ENCODE measurements at places on chromosomes 13 and 19.

- no peak for DNase-seq
Observed at GRCh38 chr13:97004886-97005285, 10.6 kb upstream of the OXGR1 start.

DNA sequence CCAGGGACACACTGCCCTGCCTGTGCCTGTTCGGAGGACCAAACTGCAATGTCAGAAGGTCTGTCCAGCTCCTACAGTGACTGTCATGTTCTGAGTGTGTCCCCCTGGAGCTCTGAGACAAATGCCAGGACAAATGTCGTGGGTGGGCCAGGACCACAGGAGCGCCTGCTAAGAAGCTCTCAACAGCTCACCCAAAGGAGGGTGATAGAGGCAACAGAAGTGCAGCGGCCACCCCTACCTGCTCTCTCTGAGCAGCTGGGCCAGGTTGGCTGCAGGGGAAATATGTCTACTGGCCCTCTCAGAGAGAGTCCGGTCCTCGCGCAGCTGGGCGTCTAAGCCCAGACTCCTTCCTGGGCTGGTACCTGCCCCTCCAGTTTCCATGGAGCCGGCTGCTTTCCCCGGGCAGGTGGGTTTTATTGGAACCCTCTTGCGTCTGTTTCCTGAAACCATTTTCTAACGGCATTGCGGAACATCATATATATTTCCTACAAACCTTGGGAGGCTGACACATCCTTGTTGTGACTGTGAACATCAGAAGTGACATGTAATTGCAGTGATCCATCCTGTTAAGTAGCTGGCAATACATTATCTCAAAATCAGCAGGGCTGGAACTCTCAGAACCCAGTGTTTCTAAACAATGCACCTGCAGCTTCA, 78.1 kb downstream of the CHST8 start:
- peak; percentile 38 for DNase-seq

DNA sequence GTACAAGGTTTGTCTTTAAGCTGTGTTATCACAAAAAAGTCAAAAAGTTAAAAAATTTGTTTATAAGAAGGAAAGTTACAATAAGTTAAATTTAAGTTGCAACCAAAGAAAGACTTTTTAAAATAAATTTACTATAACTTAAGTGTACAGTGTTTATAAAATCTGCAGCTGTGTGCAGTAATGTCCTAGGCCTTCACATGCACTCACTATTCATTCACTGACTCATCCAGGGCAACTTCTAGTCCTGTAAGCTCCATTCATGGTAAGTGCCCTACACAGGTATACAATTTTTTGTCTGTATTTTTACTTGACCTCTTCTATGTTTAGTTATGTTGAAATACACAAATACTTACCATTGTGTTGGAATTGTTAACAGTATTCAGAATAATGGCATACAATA, 667.9 kb upstream of the SLITRK5 start:
- DNase-seq, result no peak

DNA sequence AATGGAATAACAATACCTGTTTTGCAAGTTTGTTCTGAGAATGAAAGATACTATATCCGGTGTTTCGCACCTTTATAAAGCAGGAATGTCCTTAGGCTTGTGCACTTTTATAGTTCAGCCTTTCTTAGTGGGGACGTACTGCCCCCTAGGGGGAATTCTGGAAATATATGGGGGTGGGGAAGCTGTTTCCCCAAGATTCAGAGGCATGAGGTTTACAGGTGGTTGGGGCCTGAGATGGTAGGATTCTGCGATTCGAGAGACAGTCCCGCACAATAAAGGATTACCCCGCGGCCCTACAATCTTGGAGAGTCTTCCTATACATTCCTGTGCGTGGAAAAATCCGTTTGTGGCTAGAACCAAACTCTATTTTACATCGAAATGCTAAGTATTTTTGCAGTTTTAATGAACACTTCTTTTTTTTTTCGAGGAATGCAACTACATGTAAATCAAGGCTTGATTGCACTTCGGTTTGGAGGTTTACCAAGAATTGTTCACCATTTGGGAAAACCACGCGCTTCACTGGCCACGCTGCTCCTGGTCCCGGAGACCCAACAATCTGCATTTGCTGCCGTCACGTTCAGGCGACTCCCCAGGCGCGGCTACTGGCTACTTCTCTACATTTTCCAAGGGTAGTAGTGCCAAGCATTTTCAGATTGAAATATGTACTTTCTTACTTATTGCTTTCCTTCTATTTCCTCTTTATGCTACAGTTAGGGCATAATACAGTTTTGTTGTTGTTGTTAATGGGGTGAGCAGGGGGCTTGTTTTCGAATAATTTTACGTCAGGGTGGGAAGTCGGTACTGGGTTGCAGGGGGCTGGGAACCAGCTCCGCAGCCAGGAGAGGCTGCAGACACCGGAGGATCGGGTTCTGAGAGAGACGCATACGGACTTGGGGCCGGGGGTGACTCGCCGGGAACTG, 830 bp downstream of the NEK5 start:
- peak; percentile 78 for DNase-seq

DNA sequence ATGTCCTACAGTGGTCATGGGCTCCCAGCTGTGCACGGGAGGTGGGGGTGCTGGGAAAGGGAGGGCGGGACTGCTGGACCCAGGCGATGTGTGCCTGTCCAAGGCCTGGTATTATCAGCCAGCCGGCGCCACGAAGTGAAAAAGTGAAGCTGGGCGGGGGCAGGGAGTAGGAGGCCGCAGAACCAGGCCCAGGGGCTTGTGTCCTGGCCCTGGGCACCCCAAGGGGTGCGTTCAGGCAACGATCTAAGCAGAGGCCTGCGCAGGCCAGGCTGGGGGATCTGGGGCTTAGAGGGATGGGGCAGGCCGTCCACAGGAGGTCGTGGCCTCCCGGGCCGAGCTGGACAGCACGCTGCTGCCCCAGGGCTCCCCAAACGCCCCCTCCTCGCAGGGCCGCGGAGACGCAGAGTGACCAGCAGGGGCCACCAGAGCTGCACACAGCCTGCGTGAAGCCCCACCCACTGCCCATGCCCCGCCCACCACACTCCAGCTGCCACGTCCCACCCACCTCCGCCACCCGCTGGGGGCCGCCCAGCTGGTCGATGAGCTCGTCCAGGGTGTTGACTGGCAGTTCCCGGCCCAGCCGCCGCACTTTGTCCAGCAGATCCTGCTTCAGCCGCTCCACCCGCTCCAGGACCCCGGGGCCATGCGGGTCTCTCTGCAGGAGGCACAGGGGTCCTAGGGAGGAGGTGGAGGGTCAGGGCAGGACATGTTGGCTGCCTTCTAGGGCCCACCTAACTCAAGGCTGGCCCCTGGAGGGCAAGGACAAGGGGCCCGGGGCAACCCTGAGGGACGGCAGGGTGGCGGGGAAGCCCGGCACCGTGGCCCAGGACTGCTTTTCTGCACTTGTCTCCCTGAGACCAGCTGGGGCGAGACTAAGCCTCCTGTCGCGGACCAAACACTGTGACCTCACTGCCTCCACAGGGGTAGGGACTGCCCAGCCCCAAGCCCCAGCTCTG, 9.5 kb downstream of the GPX4 start:
- DNase-seq, result peak; percentile 91

DNA sequence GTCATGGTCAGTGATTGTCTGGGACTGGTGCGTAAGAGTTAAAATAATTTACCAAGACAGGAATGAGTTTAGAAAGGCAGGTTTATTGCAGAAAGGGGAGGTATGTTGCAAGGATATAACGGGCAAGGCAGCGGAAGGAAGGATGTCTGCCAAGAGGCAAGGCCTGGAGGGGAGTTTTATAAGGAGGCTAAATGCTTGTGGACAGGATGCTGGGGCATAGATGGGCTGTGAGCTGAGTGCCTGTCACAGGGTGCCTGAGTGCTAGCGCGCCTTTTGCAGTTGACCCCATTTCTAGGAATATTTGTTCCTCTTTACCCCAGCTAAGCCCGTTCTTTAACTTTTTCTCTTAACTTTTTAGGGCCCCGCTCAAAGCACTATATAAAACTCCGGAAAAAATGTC, 58.7 kb downstream of the TEX26 start:
- no peak for DNase-seq

DNA sequence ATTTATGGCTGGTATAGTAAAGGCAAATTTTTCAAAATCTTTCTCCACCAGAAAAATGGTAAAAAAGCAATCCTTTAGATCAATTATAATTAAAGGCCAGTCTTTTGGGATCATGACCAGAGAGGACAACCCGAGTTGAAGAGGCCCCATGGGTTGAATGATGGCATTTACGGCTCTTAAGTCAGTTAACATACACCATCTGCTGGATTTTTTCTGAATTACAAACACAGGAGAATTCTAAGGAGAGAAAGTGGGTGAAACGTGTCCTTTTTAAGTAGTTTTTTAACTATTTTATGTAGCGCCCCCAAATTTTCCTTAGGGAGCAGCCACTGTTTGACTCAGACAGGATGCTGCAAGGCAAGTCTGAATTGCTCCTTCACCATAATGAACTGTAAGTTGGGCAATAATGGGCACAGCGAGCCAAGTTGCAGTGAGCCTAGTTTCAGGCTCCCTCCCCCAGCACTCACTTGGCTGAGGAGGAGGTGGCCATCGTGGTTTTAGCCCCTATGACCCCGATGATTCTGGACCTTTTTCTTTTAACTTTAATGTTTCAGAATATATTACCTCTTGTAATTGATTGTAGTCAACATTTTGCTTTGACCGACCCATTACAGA, 13.6 kb upstream of the ZNF611 start:
- DNase-seq, result no peak

- no peak for DNase-seq
Observed at GRCh38 chr19:5692723-5693194, 2.7 kb downstream of the RPL36 start.

- no peak for DNase-seq
Observed at GRCh38 chr19:34482380-34483250, 1.1 kb downstream of the WTIP start.

DNA sequence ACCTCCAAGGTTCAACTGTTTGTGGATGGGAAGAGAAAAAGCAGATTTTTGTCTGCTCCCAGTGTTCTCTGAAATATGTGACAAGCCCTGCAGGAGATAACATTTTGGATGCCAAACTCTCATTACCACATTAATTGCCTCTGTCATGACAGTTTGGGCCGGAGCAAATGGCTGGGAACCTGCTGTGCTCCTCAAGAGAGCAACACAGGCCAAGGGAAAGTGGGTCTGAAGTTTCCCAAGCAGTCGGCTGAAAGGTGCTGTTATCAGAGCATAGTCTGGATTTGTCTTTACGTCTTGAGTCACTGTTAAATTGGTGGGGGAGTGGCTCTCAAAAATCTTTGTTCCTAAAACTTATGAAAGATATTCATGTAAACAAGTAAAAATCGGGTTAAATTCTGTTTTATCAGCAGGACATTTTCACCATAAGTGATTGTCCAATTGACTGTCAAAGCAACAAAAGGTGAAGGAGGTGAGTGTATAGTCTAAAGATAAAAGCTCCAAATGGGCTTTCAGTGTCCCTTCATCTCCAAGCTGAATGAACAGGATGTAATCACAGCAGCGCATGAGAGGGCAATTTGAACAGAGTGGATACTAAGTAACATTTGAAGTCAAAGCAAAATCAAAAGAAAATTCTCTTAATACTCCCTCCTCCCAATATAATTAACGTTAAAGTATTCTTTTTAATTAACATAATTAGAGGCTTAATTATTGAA, 844.8 kb downstream of the PCDH17 start:
- no peak for DNase-seq

DNA sequence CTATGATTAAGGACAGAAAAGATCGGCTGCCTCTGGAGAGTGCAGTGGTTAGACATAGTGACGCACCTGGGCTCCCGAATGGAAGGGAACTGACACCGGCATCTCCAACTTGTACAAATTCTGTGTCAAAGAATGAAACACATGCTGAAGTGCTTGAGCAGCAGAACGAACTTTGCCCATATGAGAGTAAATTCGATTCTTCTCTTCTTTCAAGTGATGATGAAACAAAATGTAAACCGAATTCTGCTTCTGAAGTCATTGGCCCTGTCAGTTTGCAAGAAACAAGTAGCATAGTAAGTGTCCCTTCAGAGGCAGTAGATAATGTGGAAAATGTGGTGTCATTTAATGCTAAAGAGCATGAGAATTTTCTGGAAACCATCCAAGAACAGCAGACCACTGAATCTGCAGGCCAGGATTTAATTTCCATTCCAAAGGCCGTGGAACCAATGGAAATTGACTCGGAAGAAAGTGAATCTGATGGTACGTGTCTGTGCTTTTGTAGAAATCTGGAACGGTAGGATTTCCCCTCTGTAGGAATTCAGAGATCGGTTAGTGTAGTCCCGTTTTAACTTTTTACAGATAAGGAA, 16.9 kb downstream of the ERCC5 start:
- no peak for DNase-seq

- no peak for DNase-seq
Observed at GRCh38 chr19:977058-977464, 7.1 kb upstream of the WDR18 start.

- DNase-seq, result no peak
Observed at GRCh38 chr13:63088226-63088625, 1672.6 kb upstream of the PCDH20 start.

- DNase-seq, result no peak
Observed at GRCh38 chr13:53463106-53463505, 434.5 kb downstream of the OLFM4 start.

DNA sequence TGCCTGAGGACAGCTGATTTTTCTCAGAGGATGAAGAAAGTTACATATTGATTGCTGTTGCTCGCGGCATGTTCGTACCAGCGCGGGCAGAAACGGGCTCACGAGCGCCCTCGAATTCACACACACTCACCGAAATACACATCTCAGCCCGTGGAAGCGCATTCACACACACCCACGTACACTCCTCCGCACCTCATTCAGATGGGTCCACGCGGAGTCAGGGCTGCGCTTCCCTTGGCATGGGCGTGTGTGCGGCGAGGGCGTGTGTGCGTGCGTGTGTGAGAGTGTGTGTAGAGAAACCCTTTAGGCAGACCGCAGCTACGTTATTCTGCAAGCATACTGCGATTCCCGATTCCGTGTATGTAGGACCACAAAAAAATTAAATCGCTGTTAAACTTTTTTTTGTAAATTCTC, 2.1 kb upstream of the PCDH17 start:
- DNase-seq, result peak; percentile 61

GRCh38 chr13:112702341-112702985, 12.6 kb downstream of the ATP11A start:
- DNase-seq, result peak; percentile 33

DNA sequence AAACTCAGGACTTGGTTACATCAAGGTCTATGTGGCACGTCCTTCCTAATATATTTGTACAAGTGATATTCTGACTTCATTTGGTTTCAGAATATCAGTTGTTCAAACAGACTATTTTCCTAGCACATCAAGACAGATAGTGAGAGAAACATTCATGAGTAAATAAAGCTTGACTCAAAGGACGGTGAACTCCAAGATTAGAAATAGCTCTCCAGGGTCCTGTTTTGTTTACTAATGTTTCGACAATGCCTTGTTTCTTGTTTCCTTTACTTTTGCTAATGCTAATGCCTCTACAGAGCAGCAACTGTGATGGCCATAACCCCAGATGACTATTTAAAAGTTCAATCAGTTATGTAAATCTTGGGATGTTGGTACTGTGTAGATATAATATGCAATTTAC, 313.9 kb downstream of the KLF12 start:
- DNase-seq, result no peak

DNA sequence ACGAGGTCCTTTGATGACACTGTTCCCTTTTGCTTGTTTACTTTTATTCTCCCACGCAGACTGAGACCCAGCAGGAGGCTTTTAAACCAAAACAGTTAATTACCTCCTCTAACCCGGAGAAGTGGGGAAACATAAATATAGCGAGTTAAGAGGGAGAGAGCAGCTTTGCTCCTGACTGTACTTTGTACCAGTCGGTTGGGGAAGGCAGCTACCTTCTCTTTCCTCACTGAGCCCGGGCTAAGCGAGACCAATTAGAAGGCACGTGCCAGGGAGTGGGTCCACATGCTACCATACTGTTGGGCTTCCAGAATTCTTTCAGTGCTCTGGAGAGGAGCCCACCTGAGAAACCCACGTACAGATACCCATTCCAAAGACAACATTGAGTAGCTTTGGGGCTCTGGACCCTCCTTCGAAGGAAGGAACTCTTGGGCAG, 124.2 kb downstream of the ZIC5 start:
- no peak for DNase-seq

Data from activated effector memory CD4-positive, alpha-beta T cell treated with anti-CD3 and anti-CD28 coated beads, Interleukin-2, amount 50 U/mL, for 16 hours (primary cell).